ENCODE measurements at places on chromosomes 13 and 19. TPM values are rescaled to one million over a fixed set of nuclear protein-coding genes. Genes with fewer than 3 reads are reported as not detected.

Gene NAPSA
- 0.65 TPM for total RNA-seq

Gene ZNF667
- 2.5 TPM for total RNA-seq

Gene ZNF225
- 1.5 TPM for total RNA-seq

Gene CEACAM20
- not detected for total RNA-seq

Gene SYNE4
- total RNA-seq: 3.4 TPM

Gene SCGB2B2
- total RNA-seq: not detected

Gene LPAR2
- total RNA-seq: 19.8 TPM

Gene SLC7A9
- not detected for total RNA-seq

Gene FCHO1
- 1.3 TPM for total RNA-seq

Gene GALP
- total RNA-seq: not detected

Gene ZMYM2
- 20.5 TPM for total RNA-seq

Gene C19orf73
- total RNA-seq: 6.0 TPM

Gene SIAH3
- total RNA-seq: 0.16 TPM

Gene TMEM221
- total RNA-seq: 0.13 TPM

Gene THOP1
- 181 TPM for total RNA-seq

Gene ZNF121
- 16.9 TPM for total RNA-seq

Gene MBD3L2
- not detected for total RNA-seq

Gene EBI3
- 2.3 TPM for total RNA-seq

Gene CHERP
- 11.7 TPM for total RNA-seq

Gene CCDC106
- total RNA-seq: 30.8 TPM

Gene PEX11G
- 9.5 TPM for total RNA-seq

Gene INSL3
- total RNA-seq: not detected

Gene SBK2
- 2.4 TPM for total RNA-seq

Gene PEG3
- 0.51 TPM for total RNA-seq

Gene TM9SF2
- total RNA-seq: 73.3 TPM

Gene NKG7
- total RNA-seq: not detected

Gene ZNF682
- total RNA-seq: 1.9 TPM

Gene SMG9
- 17.7 TPM for total RNA-seq

Gene CEACAM16
- not detected for total RNA-seq

Gene LYL1
- 2.9 TPM for total RNA-seq

Gene HSH2D
- total RNA-seq: not detected

Gene ZNF549
- total RNA-seq: 2.3 TPM

Gene RINL
- total RNA-seq: 10.0 TPM

Gene HPN
- total RNA-seq: not detected

Gene HSPB6
- 2.3 TPM for total RNA-seq

Gene CRTC1
- 2.6 TPM for total RNA-seq

Gene ANKLE1
- total RNA-seq: 0.76 TPM

Gene RXFP2
- total RNA-seq: not detected

Gene ZNF726
- total RNA-seq: 1.0 TPM

Gene ADPRHL1
- total RNA-seq: 1.8 TPM

Gene SYCN
- total RNA-seq: not detected

Gene IQCN
- 1.1 TPM for total RNA-seq

Gene CILP2
- 0.63 TPM for total RNA-seq

Gene KLK5
- total RNA-seq: not detected

Gene ATP4B
- total RNA-seq: not detected

Gene COQ8B
- total RNA-seq: 34.1 TPM

Gene APOC1
- total RNA-seq: 10.8 TPM

Gene C3
- 0.49 TPM for total RNA-seq

Gene ZNF180
- 3.6 TPM for total RNA-seq

Gene KANK3
- total RNA-seq: 0.65 TPM

Gene PSG6
- total RNA-seq: not detected

Gene INAFM1
- total RNA-seq: 5.2 TPM

Gene RASGRP4
- total RNA-seq: not detected

Gene NLRP9
- not detected for total RNA-seq

Gene OR7G3
- total RNA-seq: not detected

Gene ZNF443
- total RNA-seq: 2.0 TPM

Gene TDRD12
- total RNA-seq: not detected

Measured in mesangial cell (primary cell).